ENCODE measurements at places on chromosomes 16 and 17.

- H3K36me3 ChIP-seq = peaks cover 44% of the 10 kb centered on the region
- H3K27ac ChIP-seq = peak overlapping the region; percentile 91
- peaks cover 54% of the 10 kb centered on the region for H3K4me1 ChIP-seq
- DNase-seq = peak; percentile 34
- no peaks in the 10 kb centered on the region for H3K27me3 ChIP-seq
These were observed 388 bp downstream of the OXLD1 start for GRCh38 chr17:81666092-81666341.

- no peaks in the 10 kb centered on the region for H3K36me3 ChIP-seq
- H3K27me3 ChIP-seq = no peaks in the 10 kb centered on the region
- H3K4me1 ChIP-seq = no peaks in the 10 kb centered on the region
These were observed 559.5 kb upstream of the CDH11 start for GRCh38 chr16:65681406-65681805.

DNA sequence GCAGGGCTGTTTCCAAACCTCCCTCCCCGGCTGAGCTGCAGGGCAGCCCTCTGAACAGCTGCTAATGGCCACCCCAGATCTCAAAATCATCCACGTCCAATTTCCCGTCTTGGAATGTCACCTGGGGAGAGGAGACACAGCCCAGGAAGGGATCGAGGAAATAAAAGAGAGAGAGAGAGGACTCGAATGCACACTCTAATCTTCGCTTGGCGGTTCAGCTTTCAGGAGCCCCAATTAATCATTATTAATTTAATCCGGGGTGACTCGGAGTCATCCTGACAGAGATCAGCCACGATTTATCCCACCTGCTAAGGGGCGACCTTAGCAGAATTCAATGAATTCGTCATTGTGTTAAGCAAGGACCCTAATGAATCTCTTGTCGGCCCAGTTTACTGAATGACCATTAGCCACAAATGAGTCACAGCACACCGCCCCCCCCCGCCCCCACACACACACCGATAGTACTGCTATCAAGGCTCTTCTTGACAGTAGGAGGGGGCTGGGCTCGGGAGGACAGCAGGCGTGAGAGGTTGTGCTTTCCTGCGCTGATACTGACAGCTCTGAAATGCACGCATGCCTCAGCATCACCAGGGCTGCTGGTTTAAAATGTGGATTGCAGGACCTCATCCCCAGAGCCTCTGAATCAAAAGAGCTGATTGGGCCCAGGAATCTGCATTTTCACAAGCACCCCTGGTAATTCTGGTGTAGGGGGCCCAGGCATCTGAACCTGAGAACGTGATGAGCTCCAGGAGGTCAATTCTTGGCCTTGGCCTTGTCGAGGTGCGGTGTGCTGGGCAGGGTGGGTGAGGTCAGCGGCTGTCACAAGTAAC, 190.0 kb upstream of the CIBAR2 start:
- no peaks in the 10 kb centered on the region for H3K27me3 ChIP-seq
- no peak overlapping the region for H3K4me3 ChIP-seq
- peaks cover 33% of the 10 kb centered on the region for H3K4me1 ChIP-seq
- H3K27ac ChIP-seq = no peak overlapping the region
- DNase-seq = no peak

GRCh38 chr17:47199627-47200324, 9.4 kb upstream of the MYL4 start:
- H3K36me3 ChIP-seq = no peaks in the 10 kb centered on the region
- peak overlapping the region; percentile 82 for H3K27ac ChIP-seq
- no peak overlapping the region for H3K4me3 ChIP-seq

DNA sequence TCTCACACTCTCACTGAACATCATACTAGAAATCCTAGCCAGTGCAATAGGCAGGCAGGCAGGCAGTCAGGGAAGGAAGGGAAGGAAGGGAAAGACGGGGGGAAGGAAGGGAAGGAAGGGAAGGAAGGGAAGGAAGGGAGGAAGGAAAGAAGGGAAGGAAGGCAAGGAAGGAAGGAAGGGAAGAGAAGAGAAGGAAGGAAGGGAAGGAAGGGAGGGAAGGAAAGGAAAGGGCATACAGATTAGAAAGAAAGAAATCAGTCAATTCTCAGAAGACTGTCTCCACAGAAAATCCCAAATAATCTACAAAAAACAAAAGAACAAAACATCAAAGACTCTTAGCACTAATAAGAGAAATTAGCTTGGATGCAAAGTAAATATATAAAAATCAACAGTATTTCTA, 93.9 kb downstream of the CPPED1 start:
- H3K27me3 ChIP-seq = no peaks in the 10 kb centered on the region
- H3K36me3 ChIP-seq = peaks cover 2% of the 10 kb centered on the region
- no peak overlapping the region for H3K27ac ChIP-seq
- H3K4me3 ChIP-seq = no peak overlapping the region
- H3K4me1 ChIP-seq = no peaks in the 10 kb centered on the region

DNA sequence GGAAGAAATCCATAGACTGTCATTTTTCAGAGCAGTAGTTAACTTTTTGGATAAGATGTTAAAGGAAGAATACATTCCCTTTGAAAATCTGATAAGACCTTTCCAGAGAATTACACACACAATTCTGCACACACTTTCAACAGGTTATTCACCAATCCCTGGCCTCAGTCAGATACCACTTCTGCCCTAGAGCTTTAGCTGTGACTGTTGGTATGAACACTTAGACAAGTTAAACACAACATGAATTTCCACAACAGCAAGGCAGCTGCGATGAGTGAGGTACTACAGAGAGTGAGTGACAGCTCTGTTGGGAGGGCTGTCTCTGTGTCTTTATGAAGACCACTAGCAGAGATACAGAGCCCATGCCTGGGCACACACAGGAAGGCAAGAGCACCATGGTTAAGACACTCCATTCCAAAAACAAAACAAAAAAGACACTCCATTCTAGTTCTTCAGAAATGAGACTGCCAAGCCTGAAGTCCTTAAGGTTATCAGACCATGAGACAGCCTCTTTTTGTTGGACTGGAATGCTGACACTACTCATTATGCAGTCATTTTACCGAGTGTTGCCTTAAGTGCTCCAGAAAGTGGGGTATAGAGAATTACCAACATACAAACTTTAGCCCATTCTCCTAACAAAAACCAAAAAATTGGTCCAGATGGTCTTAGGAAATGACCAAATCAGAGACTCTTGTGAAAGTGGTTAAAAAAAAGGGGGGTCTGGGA, 42.4 kb downstream of the TOM1L2 start:
- no peaks in the 10 kb centered on the region for H3K27me3 ChIP-seq
- H3K27ac ChIP-seq = no peak overlapping the region
- no peak overlapping the region for H3K4me3 ChIP-seq
- no peaks in the 10 kb centered on the region for H3K36me3 ChIP-seq
- DNase-seq = no peak

DNA sequence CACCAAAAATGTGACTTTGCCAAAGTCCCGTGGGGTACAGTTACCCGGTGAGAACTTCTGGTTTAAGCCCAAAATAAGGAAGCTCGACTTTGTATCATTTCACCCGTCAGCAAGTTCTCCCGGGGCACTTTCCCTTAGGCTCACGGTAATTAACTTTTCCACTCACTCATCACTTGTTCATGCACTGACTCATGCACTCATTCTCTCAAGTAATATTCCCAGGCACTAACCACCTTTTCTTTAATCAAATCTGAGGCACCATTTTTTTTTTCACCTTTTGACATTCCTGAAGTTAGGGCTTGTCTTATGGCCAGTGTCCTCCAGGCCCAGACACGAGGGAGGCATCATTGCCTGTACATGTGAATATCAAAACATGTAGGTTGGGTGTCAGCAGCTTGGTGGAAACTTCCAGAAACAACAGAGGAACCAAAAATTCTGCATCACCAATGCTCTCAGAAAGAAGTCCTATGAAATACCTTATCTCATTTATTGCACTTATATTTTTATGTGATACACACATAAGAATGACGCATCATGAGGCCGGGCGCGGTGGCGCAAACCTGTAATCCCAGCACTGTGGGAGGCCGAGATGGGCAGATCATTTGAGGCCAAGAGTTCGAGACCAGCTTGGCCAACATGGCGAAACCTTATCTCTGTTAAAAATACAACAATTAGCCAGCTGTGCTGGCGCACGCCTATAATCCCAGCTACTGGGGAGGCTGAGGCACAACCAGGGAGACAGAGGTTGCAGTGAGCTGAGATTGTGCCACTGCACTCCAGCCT, 36.1 kb upstream of the ATP2C2 start:
- no peak for DNase-seq
- no peak overlapping the region for H3K27ac ChIP-seq
- H3K4me3 ChIP-seq = no peak overlapping the region
- peaks cover 4% of the 10 kb centered on the region for H3K27me3 ChIP-seq

Measured in activated CD4-positive, alpha-beta T cell treated with anti-CD3 and anti-CD28 coated beads, Interleukin-2, amount 10 ng/mL, durations not matched to agents 7 days and 5 days (primary cell).